Lung (tissue), 17 donors: ENCODE measurements at places on chromosomes 6 and 20. TPM values are rescaled to one million over a fixed set of nuclear protein-coding genes. Genes with fewer than 3 reads are reported as not detected.

DNA sequence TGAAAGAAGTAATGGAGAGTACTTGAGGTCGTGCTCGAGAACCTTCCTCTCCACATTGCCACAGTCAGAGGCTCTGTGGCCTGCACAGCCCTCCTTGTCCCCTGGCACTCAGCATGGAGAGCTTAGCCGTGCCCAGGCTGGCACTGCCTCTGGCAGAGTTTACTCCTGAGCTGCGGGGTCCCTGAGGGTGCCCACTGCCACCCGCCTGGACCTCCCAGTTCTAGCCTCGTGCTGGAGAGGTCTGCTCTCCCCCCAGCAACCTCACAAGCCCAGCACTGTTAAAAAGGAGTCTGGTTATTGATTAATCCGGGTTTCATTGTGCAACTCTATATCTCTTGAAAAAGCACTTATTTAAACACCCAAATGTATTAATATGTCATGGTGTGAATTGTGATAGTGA is 226.8 kb downstream of the TMEM242 start:
- peak; percentile 77 for DNase-seq

GRCh38 chr6:110548110-110548847 is 71.9 kb upstream of the SLC22A16 start:
- DNase-seq: no peak

- no peak for DNase-seq
Observed at GRCh38 chr6:32551410-32551809, 21.3 kb upstream of the HLA-DRB5 start.

- DNase-seq: peak; percentile 22
Observed at GRCh38 chr20:34538671-34539123, 19.8 kb upstream of the MAP1LC3A start.

- no peak for DNase-seq
Observed at GRCh38 chr20:7696311-7696710, 243.9 kb downstream of the HAO1 start.

GRCh38 chr6:41784581-41785171 is 2.8 kb upstream of the TOMM6 start:
- DNase-seq: no peak

DNA sequence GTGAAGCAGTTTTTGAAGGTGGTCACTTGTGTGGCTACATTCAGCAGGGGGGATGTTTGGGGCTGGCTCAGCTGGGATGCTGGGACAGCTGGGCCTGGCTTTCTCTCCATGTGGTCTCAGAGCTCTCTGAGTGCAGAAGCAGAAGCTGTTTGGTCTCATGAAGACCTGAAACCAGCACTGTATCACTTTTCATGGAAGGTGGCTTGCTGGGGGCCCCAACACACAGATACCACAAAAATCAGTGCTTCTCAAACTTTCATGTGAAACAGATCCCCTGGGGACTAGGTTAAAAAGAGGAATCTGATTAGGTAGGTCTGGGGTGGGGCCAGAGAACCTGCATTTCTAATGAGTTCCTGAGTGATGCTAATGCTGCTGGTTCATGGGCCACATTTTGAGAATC is 347.3 kb downstream of the DHX35 start:
- no peak for DNase-seq

- no peak for DNase-seq
Observed at GRCh38 chr20:54063992-54064676, 6.3 kb downstream of the BCAS1 start.

The SMOC2 gene
- polyA plus RNA-seq: 6.4 TPM

The VGLL2 gene
- not detected for polyA plus RNA-seq

The HSPA12B gene
- polyA plus RNA-seq: 11.4 TPM

The OR2J3 gene
- not detected for polyA plus RNA-seq

The SEMG1 gene
- polyA plus RNA-seq: not detected

The GTSF1L gene
- not detected for polyA plus RNA-seq

The SAMD5 gene
- polyA plus RNA-seq: 4.1 TPM

The SMIM26 gene
- polyA plus RNA-seq: 80.5 TPM
